ENCODE measurements at places on chromosomes 5 and 9.
A peak's percentile ranks its signal among the peaks of the same experiment; 100 is the strongest.

GRCh38 chr9:13118313-13118712, 161.2 kb downstream of the MPDZ start:
- no peak for DNase-seq

- no peak for DNase-seq
Measured at GRCh38 chr5:132865668-132866341, 464 bp downstream of the GDF9 start.

- DNase-seq: no peak
Measured at GRCh38 chr9:3664044-3664443, 138.2 kb upstream of the RFX3 start.

- no peak for DNase-seq
Measured at GRCh38 chr9:137075275-137075775, 2.0 kb upstream of the UAP1L1 start.

- no peak for DNase-seq
Measured at GRCh38 chr5:32023816-32024215, 150.3 kb downstream of the GOLPH3 start.

- no peak for DNase-seq
Measured at GRCh38 chr9:7370381-7370780, 429.2 kb downstream of the DMAC1 start.

GRCh38 chr5:16480821-16481538, 15.4 kb upstream of the ZNF622 start:
- no peak for DNase-seq

- no peak for DNase-seq
Measured at GRCh38 chr5:74521401-74521800, 119.1 kb downstream of the ENC1 start.

GRCh38 chr5:135269931-135270421, 129.1 kb downstream of the MACROH2A1 start:
- no peak for DNase-seq

DNA sequence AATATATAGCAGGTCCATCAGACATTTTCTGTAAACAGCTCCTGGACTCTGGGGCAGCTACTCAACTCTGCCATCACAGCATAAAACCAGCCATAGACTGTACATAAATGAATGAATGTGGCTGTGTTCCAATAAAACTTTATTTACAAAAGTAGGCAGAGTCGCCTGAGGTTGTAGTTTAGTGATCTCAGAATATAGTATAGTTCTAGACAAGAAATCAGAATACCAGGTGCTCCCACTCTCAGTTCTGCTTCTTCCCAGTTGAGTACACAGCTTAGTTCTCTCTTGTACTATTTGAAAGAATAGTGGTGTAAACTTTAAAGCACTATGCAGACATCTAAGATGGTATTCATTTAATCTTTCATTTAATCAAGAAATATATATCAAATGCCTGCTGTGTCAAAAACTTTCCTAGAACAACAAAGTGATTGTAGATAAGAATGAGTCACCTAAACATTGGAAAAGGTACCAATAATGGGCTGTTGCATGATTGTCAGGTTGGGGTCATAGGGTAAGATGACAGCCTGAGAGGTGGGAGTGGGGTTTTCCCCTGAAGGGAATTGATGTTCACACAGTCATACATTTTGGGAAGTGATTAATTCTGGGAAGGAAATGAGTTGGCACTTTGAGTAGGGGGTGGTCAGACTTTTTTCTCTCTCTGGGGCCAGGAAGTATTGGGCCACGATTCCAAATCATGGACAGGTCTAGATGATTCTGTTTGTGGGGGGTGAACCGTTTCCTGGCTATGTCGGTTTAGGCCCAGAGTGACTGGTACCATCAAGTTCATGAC, 37.0 kb downstream of the TNFSF8 start:
- DNase-seq: no peak

- no peak for DNase-seq
Measured at GRCh38 chr9:116760636-116761035, 73.5 kb downstream of the TRIM32 start.

GRCh38 chr5:77133061-77133758, 46.1 kb upstream of the ZBED3 start:
- DNase-seq: peak; percentile 41

- no peak for DNase-seq
Measured at GRCh38 chr5:54927097-54927746, 58.2 kb downstream of the ESM1 start.

DNA sequence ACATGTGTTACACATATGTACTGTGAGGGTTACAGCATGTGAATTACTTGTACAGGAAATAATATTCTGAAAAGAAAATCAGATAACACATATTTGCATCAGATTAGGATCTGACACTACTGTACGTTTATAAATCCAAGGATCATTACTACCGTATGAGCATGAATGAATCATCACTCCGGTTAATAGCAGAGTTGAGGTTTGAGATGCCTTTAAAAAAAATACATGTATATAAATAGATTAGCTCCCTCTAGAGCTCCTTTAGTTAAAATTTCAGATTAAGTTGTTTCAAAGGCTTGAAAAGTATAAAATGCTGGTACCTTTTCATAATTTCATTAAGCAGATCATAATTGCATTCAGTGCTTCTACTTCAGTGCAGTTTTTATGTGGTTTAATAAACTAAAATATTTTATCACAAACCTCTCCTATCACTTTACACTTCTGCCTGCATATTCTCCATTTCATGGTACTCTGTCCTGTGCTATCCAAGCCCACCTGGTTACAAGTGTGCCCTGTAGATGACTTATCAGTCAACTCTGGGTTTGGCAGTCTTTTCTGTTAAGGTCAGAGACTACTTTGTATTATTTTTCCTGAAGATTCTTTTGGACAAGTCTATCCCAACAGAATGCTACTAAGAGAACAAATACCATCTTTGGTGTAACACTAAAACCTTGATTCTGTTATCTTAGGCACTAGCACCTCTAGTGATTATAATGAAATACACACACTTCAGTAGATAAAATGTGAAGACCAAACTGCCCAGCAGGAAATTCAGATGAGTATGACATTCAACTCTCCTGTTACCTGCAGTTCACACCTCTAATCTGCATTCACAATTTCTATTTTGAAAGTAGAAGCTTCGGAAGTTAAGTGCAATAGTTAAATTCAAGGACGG, 48.0 kb upstream of the POU5F2 start:
- no peak for DNase-seq

- DNase-seq: no peak
Measured at GRCh38 chr9:137611623-137612609, 6.4 kb downstream of the ARRDC1 start.

DNA sequence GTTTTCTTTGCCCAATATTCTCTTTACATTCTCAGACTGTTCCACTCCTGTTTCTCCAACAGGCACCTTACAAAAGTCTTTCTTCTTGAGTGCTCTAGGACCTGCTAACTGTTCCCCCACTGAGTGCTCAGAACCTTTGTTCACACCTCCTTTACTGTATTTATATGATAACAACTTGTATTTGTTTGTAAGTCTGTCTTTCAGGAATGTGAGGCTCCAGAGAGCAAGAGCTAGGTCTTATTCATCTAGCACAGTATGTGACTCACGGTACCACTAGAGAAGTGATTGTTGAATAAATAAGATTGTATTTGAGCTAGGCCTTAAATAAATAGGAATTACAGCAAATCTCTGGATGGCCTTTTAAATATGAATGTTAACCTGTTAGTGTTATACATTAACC, 42.5 kb upstream of the MYOT start:
- no peak for DNase-seq

- no peak for DNase-seq
Measured at GRCh38 chr5:143261748-143262392, 141.6 kb downstream of the NR3C1 start.

GRCh38 chr5:135271533-135272310, 127.3 kb downstream of the MACROH2A1 start:
- no peak for DNase-seq

DNA sequence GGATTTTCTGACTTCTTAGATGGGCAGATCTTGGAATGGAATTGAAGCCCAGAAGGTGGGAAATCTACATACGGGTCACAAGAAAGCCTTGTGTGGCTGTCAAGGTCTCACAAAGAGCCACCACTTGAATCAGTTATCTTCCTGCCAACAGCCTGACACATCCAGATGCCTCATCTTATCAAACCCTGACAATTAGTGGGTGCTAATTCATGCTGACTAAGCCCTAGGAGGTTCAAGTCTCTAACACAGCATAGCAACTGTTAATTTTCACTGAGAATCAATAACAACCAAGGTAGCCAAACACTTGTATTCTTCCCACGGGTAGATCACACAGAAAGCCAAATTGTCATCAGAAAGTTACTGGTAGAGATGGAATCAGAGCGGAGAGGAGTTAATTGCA, 222.2 kb downstream of the TMEM167A start:
- DNase-seq: no peak

GRCh38 chr9:279674-280073, 65.0 kb downstream of the DOCK8 start:
- DNase-seq: no peak

GRCh38 chr5:35003018-35003957, 44.5 kb downstream of the AGXT2 start:
- peak; percentile 63 for DNase-seq

- DNase-seq: no peak
Measured at GRCh38 chr5:179720222-179720621, 12.4 kb upstream of the MAML1 start.

GRCh38 chr5:79795764-79796398, 106.2 kb downstream of the CMYA5 start:
- DNase-seq: no peak

GRCh38 chr5:124927735-124928134, 181.3 kb upstream of the ZNF608 start:
- DNase-seq: no peak

GRCh38 chr5:56329652-56330051, 96.5 kb upstream of the ANKRD55 start:
- no peak for DNase-seq

DNA sequence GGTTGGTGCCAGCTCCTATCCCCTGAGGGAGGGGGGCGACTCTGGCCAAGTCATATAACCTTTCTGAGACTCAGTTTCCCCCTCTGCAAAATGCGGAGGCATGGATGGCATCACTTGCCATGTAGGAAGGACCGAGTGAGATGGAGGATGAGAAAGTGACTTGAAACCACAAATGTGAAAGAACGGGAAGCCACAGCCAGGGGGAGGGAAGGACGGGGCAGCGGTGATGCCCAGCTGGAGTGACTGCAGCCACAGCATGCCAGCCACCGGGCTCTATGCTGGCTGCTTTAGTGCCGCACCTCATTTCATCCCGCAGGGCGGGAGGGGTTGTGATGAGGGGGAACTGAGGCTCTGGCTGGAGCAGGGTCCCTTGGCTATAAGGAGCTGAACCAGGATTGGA, 74.5 kb downstream of the HMCN2 start:
- no peak for DNase-seq

GRCh38 chr5:27652505-27652904, 614.1 kb upstream of the CDH9 start:
- no peak for DNase-seq

GRCh38 chr5:61610678-61611024, 278.6 kb downstream of the ZSWIM6 start:
- no peak for DNase-seq

- no peak for DNase-seq
Measured at GRCh38 chr5:179187229-179187678, 127.1 kb downstream of the ZNF354C start.

DNA sequence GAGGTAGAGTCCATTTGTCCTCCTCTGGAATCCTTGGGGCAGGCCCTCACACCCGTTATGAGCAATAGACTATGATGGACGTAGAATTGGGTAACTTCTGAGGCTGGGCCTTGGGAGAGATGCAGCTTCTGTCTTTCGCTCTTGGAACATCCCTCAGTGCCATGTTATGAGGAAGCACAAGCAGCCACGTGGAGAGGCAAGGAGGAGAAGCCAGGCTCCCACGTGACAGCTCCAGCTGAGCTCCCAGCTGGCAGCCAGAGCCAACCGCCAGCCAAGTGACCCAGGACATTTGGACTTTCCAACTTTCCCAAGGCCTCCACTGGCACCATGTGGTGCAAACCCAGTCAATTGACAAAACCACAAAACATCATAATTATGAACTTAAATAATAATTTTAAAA, 43.0 kb upstream of the BOD1 start:
- no peak for DNase-seq

DNA sequence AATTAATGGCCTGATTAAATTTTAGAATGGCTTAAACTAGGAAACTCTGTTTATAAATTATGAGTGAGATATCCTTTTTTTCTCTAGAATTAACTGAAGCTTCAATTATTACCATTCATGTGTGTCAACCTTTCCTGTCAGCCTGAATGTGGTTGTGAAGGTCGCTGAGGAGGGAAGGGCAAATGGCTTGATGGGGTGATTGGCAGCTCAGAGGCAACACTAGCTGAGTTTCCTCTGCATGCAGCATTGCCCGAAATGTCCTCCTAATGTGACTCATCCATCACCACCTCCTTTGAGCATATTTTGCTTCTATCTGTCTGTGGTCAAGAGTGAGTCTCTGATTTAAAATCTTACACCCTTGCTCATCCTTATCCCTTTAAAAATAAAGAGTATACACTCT, 281.9 kb downstream of the TENT4A start:
- DNase-seq: no peak
